ENCODE measurements at places on chromosomes 12 and 14.
A peak's percentile ranks its signal among the peaks of the same experiment; 100 is the strongest.

DNA sequence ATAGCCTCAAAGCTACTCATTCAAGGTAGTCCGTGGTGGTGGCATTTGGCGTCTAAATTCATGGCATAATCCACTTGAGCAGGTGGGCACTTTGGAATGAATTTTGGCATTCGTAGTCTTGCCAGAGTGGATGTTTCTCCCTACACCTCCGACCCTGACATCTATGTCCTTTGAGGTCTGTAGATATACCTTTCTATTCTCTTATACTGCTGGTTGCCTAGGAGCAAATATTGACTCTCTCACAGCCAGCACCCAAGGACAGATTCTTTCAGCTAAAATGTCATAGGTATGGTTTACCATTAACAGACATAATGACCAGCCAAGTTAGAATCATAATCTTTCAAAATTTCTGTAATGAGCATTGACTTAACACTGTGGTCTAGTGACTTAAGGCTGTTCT lies 47.4 kb upstream of the FLRT2 start:
- DNase-seq = no peak

DNA sequence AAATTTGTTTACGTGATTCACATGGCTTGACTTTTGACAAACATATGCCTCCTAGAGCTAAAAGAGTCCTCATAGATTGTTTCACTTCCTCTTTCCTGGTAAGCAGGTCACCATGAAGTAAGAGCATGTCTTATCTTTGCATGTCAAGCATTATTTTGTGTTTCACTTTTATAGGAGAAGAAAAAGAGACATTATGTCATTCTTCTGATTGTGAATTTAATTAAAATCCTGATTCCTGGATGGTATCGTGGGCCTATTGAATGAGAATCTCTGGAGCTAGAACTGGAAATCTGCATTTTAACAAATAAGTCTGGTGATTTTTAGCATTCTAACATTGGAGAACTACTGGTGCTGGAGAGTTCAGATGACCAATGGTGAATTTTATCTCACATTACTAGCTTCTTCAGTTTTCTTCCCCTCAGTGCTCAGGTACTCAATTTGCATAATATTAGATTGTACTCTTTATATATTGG lies 218.6 kb upstream of the ATP2B1 start:
- DNase-seq = peak; percentile 74

- DNase-seq = no peak
Measured at GRCh38 chr12:46131732-46132469, 136.9 kb downstream of the SLC38A1 start.

DNA sequence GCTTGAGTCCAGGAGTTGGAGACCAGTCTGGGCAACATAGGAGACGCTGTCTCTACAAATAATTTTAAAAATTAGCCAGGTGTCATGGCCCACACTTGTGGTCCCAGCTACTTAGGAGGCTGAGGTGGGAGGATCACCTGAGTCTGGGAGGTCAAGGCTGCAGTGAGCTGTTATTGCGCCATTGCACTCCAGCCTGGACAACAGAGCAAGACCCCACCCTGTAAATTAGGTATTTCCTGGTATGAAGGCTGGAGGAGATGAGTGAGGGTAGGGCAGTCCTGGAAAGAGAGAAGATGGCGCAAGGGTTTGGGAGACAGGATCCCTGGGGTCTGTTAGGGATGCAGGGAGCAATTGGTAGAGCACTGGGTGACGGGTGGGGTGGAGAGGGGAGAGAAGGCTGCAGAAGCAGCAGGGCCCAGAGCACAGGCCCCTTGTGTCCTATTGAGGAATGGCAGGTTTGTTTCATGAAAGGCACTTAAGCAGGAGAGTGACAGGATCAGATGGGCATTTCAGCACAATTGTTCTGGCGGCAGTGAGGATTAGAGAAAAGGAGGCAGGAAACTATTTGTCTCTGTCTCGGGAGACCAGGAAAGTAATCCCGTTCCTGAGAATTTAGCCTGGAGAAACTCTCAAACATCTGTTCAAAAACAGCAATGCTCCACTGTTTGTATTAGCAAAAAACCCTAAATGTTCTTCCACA lies 47.2 kb upstream of the KTN1 start:
- no peak for DNase-seq

- no peak for DNase-seq
Measured at GRCh38 chr14:49881350-49882001, 11.4 kb upstream of the ARF6 start.

DNA sequence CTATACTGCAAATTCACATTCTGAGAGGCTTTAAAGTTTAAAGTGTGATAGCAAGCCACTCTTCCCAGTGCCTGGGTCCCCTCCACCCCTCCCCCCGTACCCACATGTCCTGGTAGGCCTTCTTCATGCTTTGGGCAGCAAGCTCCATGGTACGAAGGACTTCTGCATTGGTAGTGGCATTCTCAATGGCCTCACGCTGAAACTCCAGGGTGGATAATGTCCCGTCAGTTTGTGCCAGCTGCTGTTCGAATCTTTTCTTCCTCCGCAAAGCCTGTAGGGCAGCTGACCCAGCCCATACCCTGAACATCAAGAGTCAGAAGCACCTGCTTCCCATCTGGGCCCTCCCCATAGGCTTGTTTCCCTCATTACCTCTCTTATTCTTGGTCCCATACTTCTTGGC lies 2.0 kb downstream of the CHMP4A start:
- no peak for DNase-seq

GRCh38 chr12:132238884-132239283 lies 90.5 kb downstream of the GALNT9 start:
- no peak for DNase-seq

- DNase-seq = no peak
Measured at GRCh38 chr14:46404865-46405811, 246.4 kb downstream of the RPL10L start.

Data from germinal center (tissue), 1 donor.